ENCODE measurements at places on chromosomes 1 and 21. TPM values are rescaled to one million over a fixed set of nuclear protein-coding genes. Genes with fewer than 3 reads are reported as not detected.

- H3K36me3 ChIP-seq = no peaks in the 10 kb centered on the region
- no peaks in the 10 kb centered on the region for H3K27me3 ChIP-seq
- DNase-seq = no peak
These were observed 13.8 kb downstream of the RNU5D-1 start for GRCh38 chr1:44717156-44717555.

DNA sequence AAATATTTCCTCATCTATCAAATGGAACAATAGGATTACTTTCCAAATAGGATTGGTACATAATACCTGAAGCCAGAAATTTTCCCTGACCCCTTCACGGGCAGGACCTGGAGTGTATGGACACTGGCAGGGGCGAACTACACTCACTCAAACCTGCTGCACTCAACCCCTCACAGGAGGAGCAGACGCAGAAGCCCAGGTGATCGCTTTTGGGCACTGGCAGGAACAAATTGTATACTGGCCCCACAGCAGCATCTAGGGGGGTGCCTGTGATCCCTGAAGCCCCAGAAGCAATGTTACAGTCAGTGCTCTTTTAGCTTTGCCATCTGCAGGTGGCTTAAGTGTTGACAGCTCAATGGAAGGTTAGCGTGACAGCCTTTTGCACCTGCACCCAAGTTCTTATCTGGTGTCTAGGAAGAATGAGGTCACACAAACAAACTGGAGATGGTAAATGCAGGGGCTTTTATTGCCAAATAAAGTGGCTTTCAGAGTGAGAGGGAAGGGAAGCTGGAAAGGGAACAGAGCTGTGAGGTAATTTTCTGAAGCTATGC is 199.2 kb upstream of the NEGR1 start:
- H3K27me3 ChIP-seq = no peaks in the 10 kb centered on the region
- H3K36me3 ChIP-seq = no peaks in the 10 kb centered on the region
- H3K4me3 ChIP-seq = no peak overlapping the region
- no peak for DNase-seq
- no peak overlapping the region for H3K27ac ChIP-seq

DNA sequence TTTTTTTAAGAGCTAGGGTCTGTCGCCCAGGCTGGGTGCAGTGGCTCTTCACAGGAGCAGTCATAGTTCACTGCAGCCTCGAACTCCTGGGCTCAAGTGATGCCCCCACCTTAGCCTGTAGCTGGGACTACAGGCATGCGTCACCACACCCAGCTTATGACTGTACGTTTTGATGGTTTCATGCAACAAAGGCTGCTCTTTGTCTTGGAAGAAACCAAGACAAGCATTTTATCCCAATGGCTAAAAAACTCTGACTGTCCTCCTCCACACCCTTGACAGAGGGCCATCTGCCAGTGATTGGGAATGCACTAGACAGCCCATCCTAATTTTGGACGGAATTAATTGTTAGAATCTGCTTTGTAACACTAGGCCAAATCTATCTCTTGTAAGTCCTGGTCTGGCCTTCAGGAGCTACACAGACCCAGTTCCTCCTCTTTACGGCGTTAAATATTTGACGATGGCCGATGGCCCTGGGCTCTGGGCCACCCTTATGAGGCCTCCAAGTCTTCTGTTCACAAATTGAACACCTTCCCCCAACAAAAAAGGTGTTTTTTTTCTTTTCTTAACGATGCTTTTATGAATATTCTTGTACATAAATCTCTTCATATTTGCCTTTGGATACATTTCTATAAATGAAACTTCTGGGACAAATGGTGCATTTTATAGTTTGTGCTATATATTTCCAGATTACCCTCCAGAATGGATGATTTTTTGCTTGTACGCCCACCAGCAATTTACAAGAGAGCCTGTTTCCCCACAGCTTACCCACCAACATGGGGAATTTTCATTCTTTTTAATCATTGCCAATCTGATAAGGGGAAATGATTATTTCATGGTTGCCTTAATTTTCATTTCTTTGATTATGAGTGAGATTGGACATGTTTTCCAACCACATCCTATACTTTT is 104.8 kb upstream of the SLC25A33 start:
- no peak overlapping the region for H3K4me3 ChIP-seq
- no peak for DNase-seq
- H3K4me1 ChIP-seq = peaks cover 10% of the 10 kb centered on the region
- H3K36me3 ChIP-seq = no peaks in the 10 kb centered on the region
- peak overlapping the region; percentile 79 for H3K27ac ChIP-seq

Gene ITLN2
- total RNA-seq = not detected

DNA sequence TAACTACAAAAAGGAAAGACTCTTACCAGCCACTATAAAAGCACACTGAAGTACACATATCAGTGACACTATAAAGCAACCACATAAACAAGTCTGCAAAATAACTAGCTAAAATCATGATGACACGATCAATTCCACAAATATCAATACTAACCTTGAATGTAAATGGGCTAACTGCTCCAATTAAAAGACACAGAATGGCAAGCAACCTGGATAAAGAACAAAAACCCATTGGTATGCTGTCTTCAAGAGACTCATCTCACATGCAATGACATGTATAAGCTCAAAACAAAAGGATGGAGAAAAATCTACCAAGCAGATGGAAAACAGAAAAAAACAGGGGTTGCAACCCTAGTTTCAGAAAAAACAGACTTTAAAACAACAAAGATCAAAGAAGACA is 59.7 kb upstream of the LYPLAL1 start:
- H3K27ac ChIP-seq = no peak overlapping the region
- H3K27me3 ChIP-seq = no peaks in the 10 kb centered on the region
- no peak overlapping the region for H3K4me3 ChIP-seq
- H3K36me3 ChIP-seq = no peaks in the 10 kb centered on the region
- no peaks in the 10 kb centered on the region for H3K4me1 ChIP-seq

GRCh38 chr1:45032837-45033236 is 20.8 kb downstream of the UROD start:
- H3K36me3 ChIP-seq = no peaks in the 10 kb centered on the region
- peaks cover 5% of the 10 kb centered on the region for H3K4me1 ChIP-seq
- H3K27ac ChIP-seq = no peak overlapping the region
- no peak for DNase-seq
- no peak overlapping the region for H3K4me3 ChIP-seq

DNA sequence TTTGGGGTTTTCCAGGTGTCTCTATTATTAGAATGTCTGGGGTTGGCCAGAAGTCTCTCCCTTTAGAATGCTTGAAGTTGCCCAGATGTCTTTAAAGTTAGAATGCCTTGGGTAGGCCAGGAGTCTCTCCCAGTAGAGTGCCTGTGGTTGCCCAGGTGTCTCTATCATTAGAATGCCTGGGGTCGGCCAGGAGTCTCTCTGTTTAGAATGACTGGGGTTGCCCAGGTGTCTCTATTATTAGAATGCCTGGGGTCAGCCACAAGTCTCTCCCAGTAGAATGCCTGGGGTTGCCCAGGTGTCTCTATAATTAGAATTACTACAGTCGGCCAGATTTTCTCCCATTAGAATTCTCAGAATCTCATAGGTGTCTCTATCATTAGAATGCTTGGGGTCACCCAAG is 55.2 kb downstream of the RNF187 start:
- H3K4me1 ChIP-seq = no peaks in the 10 kb centered on the region
- H3K27ac ChIP-seq = no peak overlapping the region
- H3K27me3 ChIP-seq = no peaks in the 10 kb centered on the region
- no peaks in the 10 kb centered on the region for H3K36me3 ChIP-seq
- H3K4me3 ChIP-seq = no peak overlapping the region

- H3K27me3 ChIP-seq = no peaks in the 10 kb centered on the region
- H3K27ac ChIP-seq = no peak overlapping the region
- no peak for DNase-seq
- H3K4me1 ChIP-seq = no peaks in the 10 kb centered on the region
- no peak overlapping the region for H3K4me3 ChIP-seq
These were observed 30.6 kb upstream of the MARK1 start for GRCh38 chr1:220497220-220497947.

Gene OR6K2
- not detected for total RNA-seq

GRCh38 chr1:220451532-220451931 is 76.4 kb upstream of the MARK1 start:
- no peak for DNase-seq
- H3K27ac ChIP-seq = no peak overlapping the region
- no peaks in the 10 kb centered on the region for H3K4me1 ChIP-seq
- H3K36me3 ChIP-seq = no peaks in the 10 kb centered on the region
- H3K4me3 ChIP-seq = no peak overlapping the region

DNA sequence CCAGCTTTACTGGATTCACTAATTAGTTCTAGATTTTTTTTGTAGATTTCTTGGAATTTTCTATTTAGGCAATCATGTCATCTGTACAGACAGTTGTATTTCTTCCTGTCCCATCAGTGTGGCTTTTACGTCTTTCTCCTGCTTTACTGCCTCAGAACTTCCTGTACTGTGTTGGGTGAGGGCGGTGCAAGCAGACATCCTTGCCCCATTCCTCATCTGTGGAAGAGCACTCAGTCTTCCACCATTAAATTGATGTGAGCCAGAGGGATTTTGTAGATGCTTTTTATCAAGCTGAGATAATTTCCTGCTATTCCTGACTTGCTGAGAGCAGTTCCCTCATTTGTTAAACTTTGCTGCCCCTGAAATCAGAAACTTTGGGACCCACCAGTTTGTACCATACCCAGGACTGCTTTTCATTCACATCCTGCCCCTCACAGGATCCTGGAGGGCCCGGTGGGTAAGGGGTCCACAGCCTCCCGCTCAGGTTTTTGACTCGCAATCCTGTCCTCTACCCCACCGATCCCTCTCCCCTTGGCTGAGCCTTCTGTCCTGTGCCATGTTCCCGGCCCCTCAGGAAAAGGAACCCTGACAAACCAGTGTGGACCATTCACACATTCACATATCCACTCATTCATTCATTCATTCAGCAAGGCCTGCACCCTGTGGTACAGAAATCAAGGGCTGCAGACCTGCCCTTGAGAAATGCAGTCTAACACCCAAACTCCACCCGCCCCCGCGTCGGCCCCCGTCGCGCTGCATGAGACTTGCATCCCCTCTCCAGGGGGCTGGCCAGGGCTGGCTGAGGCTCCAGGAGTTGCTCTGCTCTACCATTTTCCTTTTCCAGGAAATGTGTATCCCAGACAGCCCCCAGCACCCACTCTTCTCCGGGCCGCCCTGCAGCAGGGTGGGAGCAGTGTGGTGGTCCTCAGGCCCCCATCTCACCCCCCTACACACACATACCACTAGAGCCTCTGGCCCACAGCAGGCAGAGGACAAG is 246.5 kb upstream of the VAMP3 start:
- no peaks in the 10 kb centered on the region for H3K4me1 ChIP-seq
- H3K27ac ChIP-seq = no peak overlapping the region

Gene GJA8
- total RNA-seq = not detected

DNA sequence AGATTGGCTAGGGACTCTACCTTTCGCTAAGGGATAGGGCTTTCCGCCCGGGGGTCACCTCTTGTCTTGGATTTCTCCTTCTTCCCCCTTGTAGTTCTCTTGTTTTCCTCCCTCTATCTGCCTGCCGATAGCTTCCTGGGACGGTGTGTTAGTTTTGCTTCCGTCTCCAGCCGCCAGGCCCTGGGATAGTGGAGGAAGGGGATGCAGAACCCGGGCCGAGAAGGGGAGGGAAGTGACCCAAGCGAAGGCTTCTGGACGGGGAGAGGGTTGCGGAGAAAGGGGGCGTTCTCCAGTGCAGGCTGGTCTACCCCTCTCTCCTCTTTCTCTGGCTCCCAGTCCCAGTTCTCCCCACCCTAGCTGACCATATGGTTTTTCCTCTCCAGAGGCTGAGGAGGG is 871 bp downstream of the TUFT1 start:
- peak overlapping the region; percentile 69 for H3K4me3 ChIP-seq
- H3K27ac ChIP-seq = peak overlapping the region; percentile 95
- H3K4me1 ChIP-seq = no peaks in the 10 kb centered on the region
- DNase-seq = peak; percentile 44
- H3K36me3 ChIP-seq = no peaks in the 10 kb centered on the region

DNA sequence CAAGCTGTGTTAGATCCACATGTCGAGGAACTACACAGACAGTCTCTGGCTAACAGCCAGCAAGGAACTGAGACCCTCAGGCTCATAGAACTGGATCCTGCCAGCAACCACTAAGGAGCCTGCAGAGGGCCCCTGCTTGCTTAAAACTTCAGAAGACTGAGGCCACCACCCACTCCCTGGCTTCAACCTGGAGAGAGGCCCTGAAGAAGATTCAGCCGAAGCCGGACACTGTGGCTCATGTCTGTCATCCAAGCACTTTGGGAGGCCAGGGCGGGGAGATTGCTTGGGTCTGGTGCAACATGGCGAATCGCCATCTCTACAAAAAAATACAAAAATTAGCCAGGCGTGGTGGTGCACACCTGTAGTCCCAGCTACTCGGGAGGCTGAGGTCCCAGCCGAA is 92.6 kb upstream of the TMPRSS2 start:
- H3K27me3 ChIP-seq = no peaks in the 10 kb centered on the region
- H3K4me1 ChIP-seq = no peaks in the 10 kb centered on the region
- no peak for DNase-seq
- no peaks in the 10 kb centered on the region for H3K36me3 ChIP-seq

Gene PHGDH
- 11.6 TPM for total RNA-seq

Gene C1orf167
- total RNA-seq = not detected

- no peak overlapping the region for H3K27ac ChIP-seq
- no peak overlapping the region for H3K4me3 ChIP-seq
- no peaks in the 10 kb centered on the region for H3K4me1 ChIP-seq
- H3K27me3 ChIP-seq = no peaks in the 10 kb centered on the region
These were observed 148.7 kb downstream of the NR5A2 start for GRCh38 chr1:200176181-200176580.

Gene PHLDA3
- total RNA-seq = 13.1 TPM

All from colonic mucosa (tissue), 4 donors.